ENCODE measurements at places on chromosomes 7 and 10. TPM values are rescaled to one million over a fixed set of nuclear protein-coding genes. Genes with fewer than 3 reads are reported as not detected.

GRCh38 chr10:101161494-101162299 lies 30.6 kb downstream of the TLX1 start:
- DNase-seq, result peak; percentile 87

Gene TUBAL3
- total RNA-seq, result not detected

DNA sequence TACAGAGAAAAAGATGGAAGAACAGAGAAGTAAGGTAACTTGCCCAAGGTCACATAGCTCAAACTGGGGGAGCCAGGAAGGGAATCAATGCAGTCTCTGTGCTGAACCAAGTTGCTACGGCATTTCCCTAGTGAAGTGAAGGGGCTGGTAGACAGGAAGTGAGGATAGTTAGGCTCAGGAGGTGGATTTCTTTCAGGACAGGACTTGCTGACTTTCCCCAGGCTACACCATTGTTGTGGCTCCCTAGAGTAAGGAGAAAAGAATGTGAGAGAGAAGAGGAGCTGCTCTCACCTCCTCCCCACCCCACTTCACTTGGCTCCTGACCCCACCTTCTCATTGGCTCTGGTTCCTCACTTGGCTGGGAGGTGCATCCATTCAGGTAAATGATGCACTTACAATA lies 316.9 kb downstream of the INHBA start:
- DNase-seq, result no peak

DNA sequence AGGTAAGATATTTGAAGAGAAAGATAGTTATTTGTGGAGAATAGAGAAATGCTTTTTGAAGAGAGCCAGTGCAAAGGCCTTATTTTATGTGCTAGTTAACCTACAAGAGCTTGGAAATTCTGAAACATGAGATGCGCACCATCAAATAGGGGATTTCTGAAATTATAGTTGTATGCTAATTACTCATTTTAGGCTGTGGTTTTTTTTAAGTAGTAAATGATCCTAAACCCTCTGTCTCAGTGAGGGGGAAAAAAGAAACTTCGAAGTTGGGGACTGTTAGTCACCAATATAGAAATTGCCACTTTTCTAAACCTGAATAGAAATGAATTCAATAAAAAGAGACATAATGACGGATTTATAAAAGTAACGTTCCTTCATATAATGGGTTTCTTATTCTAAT lies 119.3 kb upstream of the MDFIC start:
- no peak for DNase-seq

Gene EPO
- total RNA-seq, result not detected
